SJSA1 (cell line): ENCODE measurements at places on chromosomes 11 and 22. TPM values are rescaled to one million over a fixed set of nuclear protein-coding genes. Genes with fewer than 3 reads are reported as not detected.

DNA sequence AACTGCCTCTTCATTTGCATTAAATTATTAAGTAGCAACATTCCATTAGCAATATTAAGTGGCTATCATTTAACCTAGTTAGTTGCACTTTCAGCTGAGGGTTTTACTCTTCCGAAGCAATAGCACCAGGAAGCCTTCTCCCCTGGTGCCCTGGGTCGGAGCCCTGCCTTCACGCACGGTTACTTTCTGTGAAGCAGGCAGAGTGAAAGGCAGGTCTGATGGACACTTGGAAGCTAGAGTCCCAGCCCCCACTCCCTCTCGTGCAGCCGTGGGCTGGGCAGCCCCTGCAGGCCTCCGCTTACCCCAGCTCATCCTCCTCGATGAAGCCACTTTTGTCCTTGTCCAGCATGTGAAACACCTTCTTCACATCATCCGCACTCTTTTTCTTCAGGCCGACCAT, 2.0 kb downstream of the PVALB start:
- H3K36me3 ChIP-seq, result no peaks in the 10 kb centered on the region
- H3K4me3 ChIP-seq, result no peak overlapping the region
- H3K27me3 ChIP-seq, result peaks cover 78% of the 10 kb centered on the region
- H3K4me1 ChIP-seq, result no peaks in the 10 kb centered on the region
- DNase-seq, result no peak

DNA sequence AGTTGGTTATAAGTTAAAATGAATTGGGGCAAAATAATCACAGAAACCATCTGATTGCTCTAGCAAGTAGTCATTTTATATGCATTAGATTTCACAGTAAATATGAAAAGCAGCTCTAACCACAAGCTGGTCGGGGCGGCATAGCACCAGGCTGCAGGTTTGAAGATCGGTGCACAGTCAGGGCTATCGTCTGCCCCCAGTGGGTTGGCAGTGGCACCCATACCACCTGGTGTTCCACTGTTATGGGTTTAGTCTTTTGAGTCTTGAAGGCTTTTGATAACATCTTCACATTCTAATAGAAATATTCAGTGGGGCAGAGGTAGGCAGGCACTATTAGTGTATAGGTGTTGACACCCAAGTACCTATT, 62.1 kb downstream of the GRK3 start:
- DNase-seq, result no peak
- H3K27me3 ChIP-seq, result no peaks in the 10 kb centered on the region
- H3K27ac ChIP-seq, result no peak overlapping the region
- H3K36me3 ChIP-seq, result no peaks in the 10 kb centered on the region

DNA sequence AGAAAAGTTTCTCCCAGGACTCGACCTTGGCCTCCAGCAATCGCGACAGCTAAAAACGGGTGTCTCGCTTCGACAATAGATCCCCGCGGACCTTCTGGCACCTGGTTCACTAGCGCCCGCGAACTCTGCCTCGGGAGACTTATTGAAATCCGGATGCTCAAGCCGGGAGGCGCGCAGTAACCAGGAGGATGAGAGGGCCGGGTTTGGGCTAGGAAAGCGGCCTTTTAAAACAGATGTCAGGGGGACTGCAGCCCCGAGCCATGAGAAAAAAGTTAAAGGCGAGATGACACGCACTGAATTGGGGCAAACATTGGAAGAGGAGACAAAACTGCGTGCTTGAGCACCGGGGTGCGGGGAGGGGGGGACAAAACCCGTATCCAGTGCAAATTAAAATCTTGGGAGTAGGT, 637 bp upstream of the ZBTB16 start:
- H3K27ac ChIP-seq, result no peak overlapping the region
- peaks cover 9% of the 10 kb centered on the region; the same call in 1 of the 2 replicates for H3K4me1 ChIP-seq
- no peak overlapping the region for H3K4me3 ChIP-seq
- H3K27me3 ChIP-seq, result peaks cover 23% of the 10 kb centered on the region

The IGSF9B gene
- total RNA-seq, result 2.5 TPM in 1 of 2 replicates, not detected in the other

The PGA5 gene
- not detected in 2 replicates for total RNA-seq
